ENCODE measurements at places on chromosomes 2 and 18.

DNA sequence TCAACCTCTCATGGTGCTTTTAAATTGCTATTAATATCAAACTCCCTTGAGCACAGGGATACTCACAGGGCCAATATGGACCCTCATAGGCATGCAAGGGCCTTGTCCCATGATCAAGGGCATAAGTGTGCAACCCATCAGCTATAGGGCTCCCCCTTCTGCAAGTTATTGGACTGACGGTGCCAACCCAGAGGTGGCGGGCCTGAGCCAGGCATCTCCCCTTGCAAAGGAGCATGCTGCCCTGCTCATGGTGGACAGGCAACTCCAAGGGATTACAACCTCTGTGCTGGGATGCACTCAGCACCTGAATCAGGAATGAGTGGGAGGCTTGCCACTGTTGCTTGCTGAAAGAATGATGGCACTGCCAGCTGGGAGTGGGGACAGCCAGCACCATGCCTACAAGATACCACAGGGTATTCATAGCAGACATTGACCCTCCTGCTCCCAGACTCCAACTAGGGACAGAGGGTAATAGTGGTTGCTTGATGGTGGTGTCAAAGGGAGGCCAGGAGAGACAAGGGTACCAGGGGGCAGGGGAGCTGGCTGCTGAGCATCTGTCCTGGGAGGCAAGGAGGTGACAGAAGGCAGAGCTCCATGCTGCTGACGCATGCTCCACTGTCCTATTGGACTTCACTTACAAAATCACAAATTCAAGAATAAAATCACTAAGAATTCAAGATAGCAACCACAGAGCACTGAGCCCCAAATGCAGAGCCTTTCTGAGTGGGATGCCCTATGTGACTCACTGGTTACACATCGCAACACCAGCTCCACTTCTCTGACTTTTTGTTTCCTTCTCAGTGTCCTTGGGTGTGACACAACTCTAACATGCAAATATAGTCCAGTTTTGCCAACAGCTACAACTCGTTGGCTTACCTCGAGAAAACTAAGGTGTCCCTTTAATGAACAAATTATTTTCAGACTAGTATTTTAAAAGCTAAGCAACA, 157.1 kb upstream of the CCDC150 start:
- no peak for DNase-seq

GRCh38 chr2:24793761-24794435, 673 bp downstream of the CENPO start:
- no peak for DNase-seq

- DNase-seq, result no peak
These were observed 28.3 kb upstream of the ATP6V1B1 start for GRCh38 chr2:70907130-70908057.

DNA sequence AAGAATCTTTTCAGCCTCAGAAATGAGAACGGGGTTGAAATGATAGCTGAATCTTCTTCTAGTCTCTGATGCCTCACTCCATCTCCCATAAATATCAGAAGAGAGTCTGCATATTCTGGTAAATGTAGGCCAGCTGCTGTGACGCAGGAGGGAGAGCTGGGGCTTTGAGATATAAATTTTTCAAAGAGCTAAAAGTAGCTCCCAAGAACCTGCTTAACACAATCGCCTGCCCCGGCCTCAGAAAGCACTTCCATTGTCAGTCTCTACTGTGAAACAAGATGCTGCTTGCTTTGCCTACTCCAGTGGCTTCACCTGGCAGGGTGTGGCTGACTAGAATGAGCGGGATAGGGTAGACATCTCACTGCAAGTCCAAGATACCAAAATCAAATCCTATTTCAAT, 105.0 kb upstream of the CCDC150 start:
- no peak for DNase-seq

- DNase-seq, result no peak
These were observed 437.7 kb downstream of the SATB2 start for GRCh38 chr2:199019898-199020507.
